ENCODE measurements at places on chromosomes 2 and 18.

DNA sequence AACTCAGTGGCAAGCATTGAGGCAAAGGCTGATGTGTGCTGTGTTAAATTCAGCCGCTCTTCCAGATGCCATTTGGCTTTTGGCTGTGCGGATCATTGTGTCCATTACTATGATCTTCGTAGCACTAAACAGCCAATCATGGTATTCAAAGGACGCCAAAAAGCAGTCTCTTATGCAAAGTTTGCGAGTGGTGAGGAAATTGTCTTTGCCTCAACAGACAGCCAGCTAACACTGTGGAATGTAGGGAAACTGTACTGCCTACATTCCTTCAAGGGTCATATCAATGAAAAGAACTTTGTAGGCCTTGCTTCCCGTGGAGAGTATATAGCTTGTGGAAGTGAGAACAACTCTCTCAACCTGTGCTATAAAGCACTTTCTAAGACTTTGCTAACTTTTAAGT lies 195.5 kb upstream of the RAB12 start:
- DNase-seq = no peak

DNA sequence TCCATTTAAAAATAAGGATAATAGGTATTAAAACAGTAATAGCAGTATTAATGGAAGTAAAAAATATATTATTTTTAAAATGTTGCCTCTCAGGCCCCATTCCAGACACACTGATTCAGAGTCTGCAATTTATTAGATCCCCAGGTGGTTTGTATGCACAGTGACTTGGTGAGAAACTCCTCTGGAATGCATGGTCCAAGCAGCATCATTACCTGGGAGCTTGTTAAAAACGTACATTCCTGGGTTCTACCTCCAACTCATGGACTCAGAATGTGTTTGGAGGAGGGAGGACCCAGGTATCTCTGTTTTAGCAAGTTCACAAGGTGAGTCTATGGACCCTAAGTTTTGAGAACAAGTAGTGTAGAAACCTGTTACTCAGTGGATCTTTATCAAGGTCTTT lies 95.6 kb downstream of the ITGA4 start:
- DNase-seq = no peak

DNA sequence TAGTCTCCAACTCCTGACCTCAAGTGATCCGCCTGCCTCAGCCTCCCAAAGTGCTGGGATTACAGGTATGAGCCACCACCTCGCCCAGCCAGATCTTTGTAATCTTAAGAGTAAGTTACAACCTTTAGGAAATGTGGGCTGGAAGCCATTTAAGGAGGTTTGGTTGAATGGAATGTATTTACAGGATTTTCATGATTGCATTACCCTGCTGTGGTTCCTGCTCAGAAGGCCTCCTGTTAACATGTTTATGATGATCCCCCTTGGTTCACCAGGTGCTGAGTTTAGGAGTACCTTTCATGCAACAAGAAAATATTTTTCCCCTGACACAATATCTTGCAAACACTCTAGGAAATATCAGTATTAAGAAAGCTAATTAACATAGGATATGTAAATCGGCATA lies 187.4 kb upstream of the SH3BP4 start:
- DNase-seq = no peak

DNA sequence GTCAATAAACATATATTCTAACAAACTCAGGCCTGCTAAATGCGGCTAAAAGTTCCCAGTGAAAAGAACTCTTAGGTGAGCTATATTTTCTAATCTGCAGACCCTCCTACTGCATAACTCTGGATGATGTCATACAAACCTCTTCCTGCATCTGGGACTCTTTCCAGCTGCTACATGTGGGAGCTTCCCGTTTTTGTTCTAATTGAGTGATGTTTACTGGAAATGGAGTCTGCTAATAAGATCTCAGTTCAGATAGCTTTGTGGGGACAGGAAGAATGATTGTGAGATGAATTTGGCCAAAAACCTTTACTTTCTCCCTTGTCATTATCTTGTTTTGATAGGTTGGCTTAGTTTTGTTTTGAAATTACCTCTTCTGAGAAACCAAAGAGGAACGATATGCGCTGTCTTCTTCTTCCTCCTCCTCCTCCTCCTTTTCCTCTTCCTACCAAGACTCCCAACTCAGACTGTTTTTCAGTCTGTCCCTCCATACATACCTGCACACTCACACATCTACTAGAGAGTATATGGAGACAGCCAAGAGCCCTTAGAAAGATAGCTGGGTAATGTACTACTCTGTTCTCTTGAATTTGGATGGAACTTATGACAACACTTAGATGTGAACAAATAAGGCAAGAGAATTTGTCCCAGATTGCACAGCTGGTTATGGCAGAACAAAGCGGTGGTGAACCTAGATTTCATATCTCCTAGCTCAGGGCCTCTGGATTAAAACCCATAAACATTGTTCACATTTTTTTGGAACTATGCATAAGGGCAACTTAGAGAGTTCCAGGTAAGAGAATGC lies 39.8 kb upstream of the AAK1 start:
- DNase-seq = peak; percentile 7

- no peak for DNase-seq
Observed at GRCh38 chr18:74722237-74722636, 124.6 kb downstream of the ZNF407 start.

DNA sequence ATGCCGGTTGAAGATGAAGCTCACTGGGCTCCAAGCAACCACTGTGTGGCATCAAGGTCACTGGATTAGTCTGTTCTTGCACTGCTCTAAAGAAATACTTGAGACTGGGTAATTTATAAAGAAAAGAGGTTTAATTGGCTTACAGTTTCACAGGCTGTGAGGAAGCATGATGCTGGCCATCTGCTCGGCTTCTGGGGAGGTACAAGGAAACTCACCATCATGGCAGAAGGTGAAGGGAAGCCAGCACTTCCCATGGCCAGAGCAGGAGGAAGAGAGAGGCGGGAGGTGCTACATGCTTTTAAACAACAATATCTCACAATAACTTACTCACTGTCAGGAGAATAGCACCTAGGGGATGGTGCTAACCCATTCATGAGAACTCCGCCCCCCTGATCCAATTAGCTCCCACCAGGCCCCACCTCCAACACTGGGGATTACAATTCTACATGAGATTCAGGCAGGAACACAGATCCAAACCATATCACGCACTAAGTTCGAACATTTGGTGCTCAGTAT lies 109.7 kb upstream of the MGAT5 start:
- DNase-seq = no peak

- DNase-seq = no peak
Observed at GRCh38 chr18:1270081-1270480, 365.4 kb downstream of the ADCYAP1 start.

DNA sequence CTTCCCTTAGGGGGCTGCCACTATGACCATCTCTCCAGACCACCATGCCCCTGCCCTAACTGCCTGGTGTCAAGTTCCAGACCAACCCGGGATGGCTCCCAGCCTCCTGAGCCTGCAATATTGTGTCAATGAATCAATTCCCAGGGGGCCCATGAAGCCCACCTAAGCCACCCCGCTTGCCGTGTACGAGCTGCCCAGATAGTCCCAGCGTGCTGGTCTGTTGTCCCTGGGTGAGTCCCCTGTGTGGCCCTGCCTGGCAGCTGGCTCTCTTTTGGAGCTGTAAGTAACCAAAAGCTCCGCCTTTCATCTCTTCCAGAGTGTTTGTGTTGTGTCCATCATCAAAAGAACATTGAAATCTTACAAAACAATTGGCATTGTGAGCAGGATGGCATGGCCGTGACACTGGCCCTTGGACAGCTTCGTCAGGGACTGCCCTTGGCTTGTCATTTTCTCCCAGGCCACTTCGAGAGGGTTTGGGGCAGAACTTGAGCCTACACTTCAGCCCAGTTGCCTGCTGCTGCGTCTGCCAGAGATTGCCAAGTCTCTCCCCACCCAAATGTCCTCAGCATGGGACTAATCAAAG lies 11.3 kb upstream of the MAL start:
- DNase-seq = peak; percentile 23

- DNase-seq = no peak
Observed at GRCh38 chr18:72866442-72866900, 1.3 kb downstream of the NETO1 start.

GRCh38 chr2:9770308-9771100 lies 72.8 kb upstream of the TAF1B start:
- peak; percentile 62 for DNase-seq

GRCh38 chr2:2328848-2329247 lies 2.2 kb downstream of the MYT1L start:
- no peak for DNase-seq

DNA sequence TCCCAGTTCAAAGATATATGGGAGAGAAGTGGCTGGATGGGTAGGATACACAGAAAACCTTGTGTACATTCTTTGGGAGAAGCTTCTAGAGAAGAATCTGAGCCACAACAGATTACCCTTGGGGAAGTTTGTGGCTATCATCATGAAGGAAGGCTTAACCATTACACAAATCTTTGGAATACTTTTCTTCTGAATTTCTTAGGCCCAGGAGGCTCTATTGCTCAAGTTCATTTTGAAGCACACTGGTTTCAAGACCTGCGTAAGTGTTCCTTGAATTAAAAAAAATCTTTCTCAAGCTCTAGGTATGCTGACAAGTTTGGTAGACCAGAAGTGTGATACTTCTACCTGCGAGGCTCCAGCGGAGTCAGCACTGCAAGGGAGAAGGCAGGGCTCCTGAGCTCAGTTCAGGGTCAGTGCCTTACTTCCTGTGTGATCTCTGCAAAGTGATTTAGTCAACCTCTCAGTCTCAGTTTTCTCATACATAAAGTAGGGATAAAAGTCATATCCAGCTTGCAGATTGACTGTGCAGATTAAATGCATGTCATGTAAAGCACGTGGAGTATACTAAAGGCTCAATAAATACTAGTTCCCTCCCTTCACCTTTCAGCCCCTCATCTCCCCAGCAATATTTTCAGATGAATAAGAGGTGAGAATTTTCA lies 438.6 kb downstream of the DLGAP1 start:
- no peak for DNase-seq

GRCh38 chr2:179825494-179825893 lies 35.9 kb downstream of the ZNF385B start:
- no peak for DNase-seq

DNA sequence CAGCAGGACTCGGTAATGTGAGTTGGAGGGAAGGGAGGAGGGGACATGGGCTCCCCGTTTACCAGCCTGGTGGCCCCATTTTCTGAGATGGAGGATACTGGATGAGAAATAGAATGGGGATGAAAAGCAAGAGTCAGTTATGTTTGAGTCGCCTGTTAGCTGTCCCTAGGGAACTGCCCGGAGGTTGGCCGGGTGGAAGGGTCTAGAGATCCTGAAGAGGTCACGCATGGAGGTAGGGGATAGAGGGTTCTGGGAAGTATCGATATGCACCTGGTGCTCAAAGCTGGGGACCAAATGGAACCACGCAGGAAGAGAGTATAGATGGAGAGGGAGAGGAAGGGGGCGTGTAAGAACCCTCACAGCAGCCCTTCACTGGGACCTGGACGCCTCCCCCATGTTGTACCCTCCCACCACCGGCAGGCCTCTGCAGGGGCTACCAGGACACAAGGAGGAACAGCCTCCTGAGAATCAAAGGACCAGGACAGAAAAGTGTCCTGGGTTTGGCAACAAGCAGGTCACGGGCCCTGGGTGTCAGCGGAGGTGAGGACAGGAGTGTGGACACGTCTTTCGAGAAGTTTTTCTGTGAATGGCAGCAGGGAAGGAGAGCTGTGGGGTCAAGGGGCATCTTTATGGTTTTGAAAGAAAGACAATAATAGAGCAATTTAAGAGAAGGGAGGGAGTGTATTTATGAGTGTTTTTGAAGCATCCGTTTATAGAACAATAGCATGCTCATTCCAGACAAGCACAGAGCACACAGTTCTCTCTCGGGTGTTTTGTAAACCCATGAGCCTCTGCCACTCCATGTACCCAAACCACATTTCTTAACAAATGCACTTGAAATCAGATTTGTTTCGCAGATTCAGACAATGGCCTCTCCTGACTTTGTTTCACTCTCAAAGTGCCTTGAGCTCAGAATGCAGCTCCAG lies 132.2 kb downstream of the SMAD7 start:
- no peak for DNase-seq

DNA sequence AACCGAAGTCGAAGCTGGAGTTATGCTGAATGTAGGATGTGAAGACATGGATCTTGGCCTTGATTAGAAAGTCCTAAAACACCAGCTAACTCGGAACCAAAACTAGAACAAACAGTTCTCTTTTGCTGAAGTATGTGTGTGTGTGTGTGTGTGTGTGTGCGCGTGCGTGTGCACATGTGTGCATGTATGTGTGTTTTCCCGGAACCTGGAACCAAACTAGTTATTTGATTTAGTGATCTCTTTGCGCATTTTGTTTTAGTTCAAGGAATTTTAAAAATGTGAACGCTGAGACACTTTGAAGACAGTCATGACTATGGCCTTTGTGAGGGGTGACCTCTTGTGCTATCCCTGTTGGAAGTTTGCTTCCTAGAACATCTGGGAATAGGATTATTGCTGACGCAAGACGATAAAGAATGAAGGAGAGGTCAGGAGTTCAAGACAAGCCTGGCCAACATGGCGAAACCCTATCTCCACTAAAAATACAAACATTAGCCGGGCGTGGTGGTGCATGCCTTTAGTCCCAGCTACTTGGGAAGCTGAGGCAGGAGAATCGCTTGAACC lies 23.8 kb downstream of the FHL2 start:
- no peak for DNase-seq

DNA sequence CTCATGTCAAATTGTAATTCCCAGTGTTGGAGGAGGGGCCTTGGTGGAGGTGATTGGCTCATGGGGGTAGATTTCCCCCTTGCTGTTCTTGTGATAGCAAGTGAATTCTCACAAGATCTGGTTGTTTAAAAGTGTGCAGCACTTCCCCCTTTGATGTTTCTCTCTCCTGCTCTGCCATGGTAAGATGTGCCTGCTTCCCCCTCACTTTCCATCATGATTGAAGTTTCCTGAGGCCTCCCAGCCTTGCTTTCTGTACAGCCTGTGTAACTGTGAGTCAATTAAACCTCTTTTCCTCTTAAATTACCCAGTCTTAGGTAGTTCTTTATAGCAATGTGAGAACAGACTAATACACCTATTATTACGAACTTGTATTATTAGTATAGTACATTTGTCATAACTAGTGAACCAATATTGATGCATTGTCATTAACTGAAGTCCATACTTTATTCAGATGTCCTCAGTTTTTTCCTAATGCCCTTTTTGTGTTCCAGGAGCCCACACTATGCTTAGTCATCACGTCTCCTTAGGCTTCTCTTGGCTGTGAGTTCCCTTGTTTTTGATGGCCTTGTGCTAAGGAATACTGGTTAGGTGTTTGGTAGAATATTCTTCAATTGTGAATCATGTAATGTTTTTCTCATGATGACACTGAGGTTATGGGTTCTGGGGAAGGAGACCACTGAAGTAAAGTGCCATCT lies 4.5 kb upstream of the MAP3K2 start:
- no peak for DNase-seq

GRCh38 chr18:10059610-10060468 lies 146.0 kb downstream of the VAPA start:
- peak; percentile 38 for DNase-seq
